Stimulated activated CD4-positive, alpha-beta T cell treated with anti-CD3 and anti-CD28 coated beads, TNF-alpha, amount 100 ng/mL, for 1 hour (primary cell): ENCODE measurements at places on chromosomes 11 and 22.

DNA sequence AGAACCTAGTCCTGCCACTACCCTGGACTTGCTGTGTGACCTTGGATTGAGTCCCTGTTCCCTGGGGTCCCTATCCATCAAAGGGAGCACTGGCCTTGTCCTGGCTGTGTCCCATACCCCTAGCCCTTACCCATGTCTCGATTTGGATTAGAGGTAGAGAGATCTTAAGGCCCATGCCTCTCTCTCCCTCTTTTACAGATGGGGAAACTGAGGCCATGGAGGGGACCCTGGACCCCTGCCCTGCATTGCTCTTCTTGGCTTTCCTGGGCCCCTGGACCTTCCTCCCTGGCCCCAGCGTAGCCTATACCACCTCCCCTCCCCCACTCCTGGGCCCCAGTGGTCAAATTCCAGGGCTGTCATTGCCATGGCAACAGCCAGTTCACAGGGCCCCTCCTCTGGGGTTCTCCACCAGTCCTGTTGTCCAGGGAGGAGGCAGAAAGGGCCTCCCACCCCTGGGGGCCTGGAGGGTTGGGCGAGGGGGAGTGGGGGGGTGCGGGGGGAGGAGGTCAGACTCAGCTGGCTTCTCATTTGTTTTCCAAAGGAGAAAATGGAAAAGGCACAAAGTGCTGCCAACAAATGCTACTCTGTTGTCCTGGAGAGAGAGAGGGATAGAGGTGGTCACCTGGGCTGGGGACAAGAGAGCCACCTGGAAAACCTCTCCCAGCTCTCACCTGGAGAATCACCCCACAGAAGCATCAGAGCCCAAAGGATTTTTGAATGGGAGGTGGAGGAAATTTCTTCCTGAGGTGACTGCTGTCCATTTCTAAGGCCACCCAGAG, 23.3 kb downstream of the ARHGEF17 start:
- no peak for DNase-seq

DNA sequence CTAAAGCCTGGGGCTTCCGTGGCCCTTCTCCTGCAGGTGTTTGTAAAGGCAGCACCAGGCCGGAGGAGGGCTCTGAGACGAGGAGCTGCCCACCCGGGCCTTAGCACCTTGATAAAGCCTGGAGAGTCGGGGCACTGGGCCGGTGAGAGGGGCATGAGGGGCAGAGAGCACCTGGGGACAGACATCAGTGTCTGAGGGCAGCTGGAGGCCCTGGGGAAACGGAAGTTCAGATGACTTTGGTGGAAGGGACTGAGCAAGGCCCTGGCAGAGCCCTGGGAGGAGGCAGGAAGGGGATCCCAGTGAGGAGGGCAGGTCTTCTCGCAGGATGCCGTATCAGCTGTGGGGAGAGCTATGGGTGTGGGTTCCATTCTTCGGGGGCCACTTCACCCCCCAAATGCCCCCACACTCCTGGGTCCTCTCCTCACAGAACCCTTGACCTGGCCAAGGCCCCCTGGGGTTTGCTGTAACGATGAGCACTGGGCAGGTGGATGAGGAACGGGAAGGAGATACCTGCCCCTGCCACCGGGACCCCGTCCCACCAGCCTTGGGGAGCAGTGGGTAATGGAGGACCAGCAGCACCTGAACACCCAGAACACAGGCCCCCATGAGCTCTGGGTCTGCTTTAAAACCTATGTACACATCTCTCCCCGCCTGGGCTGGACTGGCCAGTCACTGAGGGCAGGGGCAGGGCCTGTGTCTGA, 7.4 kb downstream of the C1QTNF6 start:
- no peak for DNase-seq

DNA sequence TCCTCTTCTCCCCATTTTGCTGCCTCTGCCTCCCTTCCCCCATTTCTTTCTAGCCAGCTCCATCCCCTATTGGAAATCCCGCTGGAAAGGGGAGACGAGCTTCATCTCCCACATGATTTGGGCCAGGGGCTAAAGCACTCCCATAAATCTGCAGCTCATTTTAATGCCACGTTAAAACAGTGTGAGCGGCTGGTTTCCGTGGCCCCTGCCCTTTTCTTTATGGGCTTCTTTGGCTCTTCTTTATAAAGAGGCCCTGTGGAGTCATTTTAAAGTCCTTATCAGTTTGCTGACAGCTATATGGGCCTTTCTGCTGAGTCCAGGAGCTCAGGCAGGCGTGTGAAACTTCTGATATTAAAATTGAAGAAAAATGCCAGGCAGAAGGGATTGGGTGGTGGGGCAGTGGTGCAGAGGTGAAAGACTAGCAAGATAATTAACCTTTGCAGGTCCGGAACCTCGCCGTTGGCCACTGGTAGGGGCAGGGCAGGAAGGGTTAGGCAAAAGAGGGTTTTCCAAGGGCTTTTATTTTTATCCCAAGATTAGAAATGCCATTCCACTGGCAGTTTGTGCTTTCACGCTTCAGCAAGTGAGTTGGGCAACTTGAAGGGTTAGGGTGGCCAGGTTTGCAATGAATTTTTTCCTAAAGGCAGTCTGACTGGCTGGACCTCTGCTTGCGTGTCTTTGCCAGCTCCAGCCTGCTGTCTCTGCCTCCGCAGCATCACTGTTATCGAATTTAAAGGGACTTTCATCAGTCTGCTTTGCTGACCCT, 44.3 kb downstream of the EXT2 start:
- no peak for DNase-seq

DNA sequence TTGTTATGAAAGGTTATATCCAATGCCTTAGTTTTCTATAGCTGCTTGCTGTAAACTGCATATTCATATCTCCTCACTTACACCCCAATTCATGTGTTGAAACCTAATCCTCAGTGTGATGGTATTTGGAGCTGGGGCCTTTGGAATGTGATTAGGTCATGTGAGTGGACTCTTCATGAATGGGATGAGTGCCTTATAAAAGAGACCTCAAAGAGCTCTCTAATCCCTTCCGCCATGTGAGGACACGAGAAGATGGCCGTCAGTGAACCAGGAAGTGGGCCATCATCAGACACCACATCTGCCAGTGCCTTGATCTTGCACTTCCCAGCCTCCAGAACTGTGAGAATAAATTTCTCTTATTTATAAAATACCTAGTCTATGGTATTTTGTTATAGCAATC, 79.3 kb downstream of the CYP2R1 start:
- DNase-seq, result no peak

DNA sequence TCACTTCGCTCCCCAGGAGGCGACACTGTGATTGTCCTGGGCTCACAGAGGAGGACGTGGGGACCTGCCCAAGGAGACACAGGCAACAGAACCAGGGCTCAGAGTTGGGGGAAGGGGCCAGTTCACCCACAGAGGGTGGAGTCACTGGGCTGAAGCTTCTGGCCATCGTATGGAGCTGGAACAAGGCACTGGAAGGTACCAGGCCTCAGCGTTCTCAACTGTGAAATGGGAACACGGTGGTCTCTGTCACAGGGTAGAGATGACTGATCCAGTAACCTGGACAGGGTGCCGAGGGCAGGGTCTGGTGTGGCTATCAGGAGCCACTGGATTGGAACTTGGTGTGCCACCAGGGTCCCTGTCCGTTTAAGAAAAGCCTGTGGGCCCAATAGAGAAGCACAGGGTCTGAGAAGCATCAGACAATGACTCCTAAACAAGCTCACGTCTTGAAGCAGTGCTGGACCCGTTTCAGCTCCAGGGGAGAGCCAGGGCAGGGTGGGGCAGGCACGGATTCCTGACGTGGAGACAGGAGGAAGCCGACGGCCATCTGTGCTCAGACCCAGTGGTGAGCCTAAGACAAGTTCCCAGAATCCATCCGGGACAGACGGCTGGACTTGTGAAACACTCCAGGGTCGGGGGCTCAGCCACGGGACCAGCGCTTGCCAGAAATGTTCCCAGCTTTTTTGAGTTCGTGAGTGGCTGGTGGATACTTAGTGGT, 25.0 kb upstream of the KCNQ1OT1 start:
- no peak for DNase-seq

- DNase-seq, result no peak
Measured at GRCh38 chr11:802693-803466, 2.2 kb downstream of the PIDD1 start.

- no peak for DNase-seq
Measured at GRCh38 chr22:47458348-47458747, 695.9 kb downstream of the TBC1D22A start.

- DNase-seq, result no peak
Measured at GRCh38 chr11:35321532-35322317, 97.6 kb downstream of the SLC1A2 start.

DNA sequence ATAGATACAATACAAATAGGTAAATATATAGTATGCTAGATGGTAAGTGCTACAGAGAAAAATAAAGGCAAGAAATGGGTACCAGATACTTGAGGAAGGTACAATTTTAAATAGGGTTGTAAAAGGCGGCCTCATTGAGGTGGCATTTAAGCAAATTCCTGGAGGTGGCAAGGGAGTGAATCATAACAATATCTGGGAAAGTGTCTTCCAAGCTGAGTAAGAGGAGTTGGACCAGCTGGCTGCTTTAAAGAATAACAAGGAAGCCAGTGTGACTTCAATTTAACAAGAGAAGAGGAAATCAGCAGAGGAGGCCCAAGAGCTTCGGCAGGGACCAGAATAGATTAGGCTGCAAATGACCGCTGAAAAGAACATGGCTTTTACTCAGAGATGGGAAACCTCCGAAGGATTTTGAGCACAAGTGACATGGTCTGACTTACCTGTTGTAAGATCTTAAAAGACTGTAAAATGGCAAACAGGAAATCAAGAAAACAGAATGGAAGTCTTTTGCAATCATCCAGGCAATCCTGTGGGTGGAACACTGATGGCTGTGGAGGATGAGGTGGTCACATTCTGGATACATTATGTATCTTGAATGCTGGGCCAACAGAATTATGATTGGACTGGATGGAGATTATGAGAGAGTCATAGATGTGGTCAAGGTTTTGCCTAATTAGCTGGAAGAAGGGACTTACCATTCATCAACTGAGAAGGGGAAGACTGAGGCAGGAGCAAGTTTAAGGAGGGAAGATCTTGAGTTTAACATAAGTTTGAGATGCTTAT, 77.2 kb downstream of the RDX start:
- DNase-seq, result no peak

DNA sequence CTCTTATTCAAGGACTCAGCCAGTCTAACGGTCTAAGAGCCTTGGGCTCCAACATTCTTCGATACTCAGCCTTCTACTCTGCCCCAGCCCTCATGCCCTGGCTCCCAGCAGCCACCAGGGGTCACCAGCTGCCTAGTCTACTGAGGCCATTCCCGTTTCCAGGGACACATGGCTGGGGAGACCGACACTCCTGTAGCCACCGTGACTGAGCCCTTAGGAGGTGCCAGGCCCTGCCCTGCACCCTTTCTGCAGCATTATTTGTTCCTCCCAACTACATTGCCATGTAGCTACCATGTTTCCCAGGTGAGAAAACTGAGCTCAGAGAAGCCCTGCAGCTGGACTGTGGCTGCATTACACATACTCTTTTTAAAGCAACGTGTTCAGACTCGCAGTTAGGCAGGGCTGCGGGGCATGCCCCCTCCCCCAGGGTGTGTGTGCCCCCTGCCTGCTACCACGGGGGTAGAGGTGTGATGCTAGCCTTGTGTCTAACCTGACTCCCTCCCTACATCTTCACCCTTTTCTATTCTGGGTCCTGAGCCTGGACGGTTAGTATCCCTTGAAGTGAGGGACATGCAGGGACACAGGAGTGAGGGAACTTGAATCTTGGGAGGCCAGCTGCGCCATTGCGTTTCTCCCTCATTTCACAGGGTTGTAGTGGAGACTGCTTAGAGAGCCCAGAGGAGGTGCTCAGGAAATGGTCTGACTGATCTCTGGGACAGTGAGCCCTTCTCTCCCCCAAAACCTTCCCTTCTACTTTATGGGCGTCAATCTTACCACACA, 17.5 kb downstream of the ATG16L2 start:
- DNase-seq, result no peak
